ENCODE measurements at places on chromosomes 5 and 9.

GRCh38 chr9:20294046-20294750 lies 328.1 kb downstream of the MLLT3 start:
- DNase-seq: no peak

DNA sequence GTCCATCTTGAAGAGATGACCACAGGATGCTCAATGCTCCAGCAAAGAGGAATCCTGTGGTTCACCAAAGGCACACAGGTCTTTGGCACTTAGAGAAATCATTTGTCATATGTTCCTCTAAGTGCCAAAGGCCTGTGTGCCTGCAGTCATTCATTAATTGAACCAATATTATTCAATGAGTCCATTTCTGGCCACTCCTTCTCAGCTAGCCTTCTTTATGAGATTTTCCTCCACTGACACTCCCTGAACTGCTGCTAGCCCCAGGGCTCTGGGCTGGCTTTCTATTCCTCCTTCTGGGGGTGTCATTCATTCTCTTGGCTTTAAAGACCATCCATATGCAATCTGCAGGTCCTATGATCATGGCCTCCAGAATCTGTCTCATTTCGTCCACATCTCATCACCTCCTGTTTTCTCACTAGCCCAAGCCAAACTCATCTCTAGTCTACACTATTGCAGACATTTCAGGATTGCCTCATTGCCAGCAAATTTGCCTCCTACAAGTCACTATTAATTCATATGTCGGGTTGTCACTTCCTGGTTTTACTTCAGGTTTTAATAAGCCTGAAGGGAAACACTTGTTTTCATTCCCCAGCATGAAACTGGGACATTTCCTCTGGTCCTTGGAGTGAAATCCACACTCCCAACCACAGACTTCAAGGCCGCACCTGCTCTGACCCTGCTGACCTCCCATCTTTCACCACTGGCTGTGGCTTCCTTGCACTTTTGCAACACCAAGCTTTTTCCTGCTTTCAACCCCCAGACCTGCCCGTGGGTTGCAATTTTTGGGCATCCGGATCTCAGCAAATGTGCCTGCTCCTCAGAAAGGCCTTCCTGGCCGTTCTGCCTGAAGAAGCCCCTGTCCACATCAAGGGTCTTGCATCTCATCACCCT lies 35.1 kb downstream of the KCNIP1 start:
- no peak for DNase-seq

- DNase-seq: no peak
These were observed 389.0 kb upstream of the BRINP1 start for GRCh38 chr9:119758241-119758640.

DNA sequence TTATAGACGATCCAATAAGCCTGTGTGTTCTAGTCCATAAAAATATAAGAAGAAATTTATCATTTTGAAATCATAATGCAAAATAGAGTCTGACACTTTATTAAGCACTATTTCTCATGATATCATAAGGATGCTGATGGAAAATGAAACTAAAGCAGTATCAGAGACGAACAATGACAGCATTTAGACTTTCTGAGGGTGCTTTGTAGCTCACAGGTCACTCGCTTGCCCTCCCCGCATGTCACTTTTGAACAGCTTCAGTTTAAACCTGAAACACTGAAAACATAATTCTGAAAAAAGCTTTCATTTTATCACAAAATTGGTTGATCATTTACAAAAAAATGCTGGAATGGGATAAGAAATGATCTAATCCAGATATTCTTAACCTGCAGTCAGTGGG lies 247.1 kb downstream of the EBF1 start:
- DNase-seq: no peak

GRCh38 chr9:72898784-72899733 lies 53.8 kb downstream of the ALDH1A1 start:
- DNase-seq: no peak

DNA sequence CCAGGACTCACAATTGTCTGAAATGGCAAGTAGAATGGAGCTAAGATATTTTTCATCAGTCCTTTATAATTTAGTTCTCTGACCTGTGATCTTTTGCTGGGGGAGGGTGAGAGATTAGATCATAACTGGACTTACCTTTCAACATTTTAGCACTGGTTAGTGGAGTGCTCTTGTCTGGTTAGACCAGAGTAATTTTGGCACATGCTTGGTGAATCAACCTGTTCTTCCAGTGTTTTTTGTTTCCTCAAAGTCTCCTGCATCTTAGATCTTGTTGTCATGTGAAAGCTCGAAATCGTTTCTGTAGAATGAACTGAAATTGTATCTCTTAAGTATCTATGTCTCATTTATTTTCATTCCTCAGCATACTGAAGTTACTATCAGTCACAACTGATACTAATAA lies 122.4 kb downstream of the TLE4 start:
- no peak for DNase-seq

DNA sequence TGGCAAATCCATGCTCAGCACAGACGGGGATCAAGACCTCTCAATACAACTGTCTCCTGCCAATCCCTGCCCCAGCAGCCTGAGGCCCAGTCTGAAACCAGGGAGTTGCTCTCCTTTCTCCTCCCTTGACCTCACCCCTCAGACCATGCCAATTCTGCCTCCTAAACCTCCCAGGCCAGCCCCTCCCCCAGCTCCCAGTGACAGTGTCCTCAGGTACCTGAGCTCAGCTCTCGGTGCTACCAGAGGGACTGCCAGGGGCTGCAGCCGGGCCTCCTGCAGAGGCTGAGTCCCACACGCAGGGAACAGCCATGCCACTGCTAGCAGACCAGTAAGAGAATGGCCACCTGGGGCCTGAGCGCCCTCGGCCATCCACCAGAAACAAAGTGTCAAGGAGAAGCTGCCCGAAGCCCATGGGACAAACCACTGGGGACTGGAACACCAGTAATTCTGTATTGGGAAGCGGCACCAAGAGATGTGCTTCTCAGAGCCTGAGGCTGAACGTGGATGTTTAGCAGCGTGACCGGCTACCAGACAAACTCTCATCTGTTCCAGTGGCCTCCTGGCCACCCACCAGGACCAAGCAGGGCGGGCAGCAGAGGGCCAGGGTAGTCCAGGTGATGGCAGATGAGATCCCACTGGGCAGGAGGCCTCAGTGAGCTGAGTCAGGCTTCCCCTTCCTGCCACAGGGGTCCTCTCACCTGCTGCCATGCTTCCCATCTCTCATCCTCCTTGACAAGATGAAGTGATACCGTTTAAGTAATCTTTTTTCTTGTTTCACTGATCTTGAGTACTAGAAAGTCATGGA lies 557 bp upstream of the IL3 start:
- no peak for DNase-seq

DNA sequence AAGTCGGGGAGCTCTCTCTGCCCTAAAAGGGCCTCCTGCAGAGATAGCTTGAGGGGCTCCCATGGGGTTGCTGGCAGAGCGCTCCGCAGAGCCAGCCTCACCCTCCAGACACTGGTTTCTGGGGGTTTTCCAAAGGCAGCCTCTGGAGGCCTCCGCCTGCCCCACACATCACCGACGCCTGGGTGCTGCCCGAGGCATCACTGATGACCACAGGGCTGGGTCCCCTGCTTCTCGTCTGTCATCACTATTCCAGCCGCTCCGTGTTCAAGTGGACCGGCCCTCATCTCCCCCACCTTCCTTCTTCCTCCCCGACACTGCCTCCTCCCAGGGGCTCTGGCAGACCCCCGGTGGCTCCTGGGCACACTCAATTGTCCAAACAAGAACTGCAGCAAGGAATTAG lies 64.1 kb upstream of the IRX4 start:
- DNase-seq: no peak

GRCh38 chr5:156322666-156323065 lies 4.3 kb upstream of the SGCD start:
- DNase-seq: no peak

DNA sequence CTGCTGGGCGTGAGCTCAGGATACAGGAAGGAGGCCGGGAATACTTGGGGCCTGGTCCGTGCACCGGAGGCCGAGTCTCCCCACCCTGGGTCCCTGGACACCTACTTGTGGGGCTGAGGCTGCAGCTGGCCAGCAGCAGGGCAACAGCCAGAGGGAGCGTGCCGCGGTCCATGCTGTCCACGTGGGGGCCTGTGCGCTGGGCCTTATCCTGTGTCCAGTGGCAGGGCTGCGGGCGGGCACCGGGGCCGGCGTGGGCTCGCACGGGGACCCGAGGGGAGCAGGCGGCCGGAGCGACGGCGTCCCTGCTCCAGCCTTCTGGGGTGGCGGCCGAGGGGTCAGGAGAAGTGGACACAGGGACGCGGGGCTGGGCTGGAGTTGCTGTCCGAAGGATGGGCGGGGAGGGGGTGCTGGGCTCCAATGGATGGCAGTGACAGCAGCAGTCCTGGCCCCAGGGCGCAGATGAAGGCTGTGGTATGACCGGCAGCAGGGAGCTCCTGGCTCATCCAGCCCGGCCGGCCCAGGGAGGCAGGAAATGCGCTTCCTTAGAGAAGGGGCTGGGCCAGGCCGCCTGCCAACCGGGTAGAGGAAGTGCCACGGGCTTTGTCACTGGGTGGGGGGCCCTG lies at the start of gene ENG:
ENG (minus strand) TSS at position 475 of the 623 bp plus-strand sequence; CDS start at position 172, 303 bp downstream.
- DNase-seq: no peak

- no peak for DNase-seq
These were observed 51.2 kb upstream of the HMHB1 start for GRCh38 chr5:143760755-143761154.

- DNase-seq: no peak
These were observed 52.1 kb downstream of the EPB41L4A start for GRCh38 chr5:112366987-112367386.

DNA sequence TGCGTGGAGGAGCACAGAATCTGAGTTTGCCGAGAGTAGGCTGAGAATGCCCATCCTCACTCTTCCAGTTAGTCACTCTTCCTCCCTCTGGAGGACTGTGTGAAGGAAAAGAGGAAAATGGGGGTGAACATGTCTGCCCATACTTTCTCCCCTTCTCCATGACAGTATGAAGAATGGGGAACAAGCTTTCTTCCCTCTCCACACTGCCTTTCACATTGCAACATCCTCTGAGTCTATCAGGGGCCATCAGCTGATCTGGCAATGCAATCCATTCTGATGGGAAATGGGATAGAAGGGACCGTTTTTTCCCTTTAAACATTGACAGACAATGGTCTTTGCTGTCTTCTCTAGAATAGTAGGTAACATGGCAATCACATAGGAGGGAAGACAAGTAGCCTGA lies 56.8 kb downstream of the UGCG start:
- no peak for DNase-seq

DNA sequence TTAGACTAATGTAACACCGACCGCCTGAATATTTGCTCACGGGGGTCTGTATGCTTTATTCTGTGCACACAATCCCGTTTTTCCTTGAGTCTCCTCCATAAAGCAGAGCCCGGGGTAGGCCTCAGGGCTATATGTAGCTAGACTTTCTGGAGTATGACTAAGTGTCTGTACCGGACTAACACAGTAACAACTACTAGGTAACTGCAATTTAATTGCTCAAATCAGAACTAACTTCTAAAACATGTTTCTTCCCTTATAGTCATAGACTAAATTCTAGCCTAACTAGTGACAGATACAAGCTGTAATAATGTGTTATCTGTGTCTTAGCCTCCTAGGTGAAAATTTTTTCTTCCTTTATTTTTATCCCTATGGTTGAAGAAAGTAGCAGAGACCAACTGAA lies 2.1 kb downstream of the REEP5 start:
- no peak for DNase-seq

- no peak for DNase-seq
These were observed 16.6 kb downstream of the GFI1B start for GRCh38 chr9:132995121-132995420.

DNA sequence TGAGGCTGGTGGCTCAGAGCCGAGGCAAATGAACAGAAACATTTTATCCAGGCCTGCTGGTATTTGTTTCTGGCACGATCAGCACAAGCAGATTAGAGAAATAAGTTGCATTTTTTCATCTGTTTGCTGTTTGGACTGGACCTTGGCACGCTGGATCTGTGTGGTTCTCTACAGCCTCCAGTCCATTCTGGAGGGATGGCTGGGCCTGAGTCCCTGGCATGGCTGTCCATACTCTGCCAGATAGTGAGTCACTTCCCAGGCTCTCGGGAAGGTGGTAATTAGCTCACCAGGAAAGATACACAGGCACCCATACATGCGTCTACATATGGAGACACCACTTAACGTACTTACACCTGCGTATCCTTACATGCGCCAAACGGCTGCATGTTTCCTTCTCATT lies 78.6 kb downstream of the SPRY4 start:
- DNase-seq: no peak

DNA sequence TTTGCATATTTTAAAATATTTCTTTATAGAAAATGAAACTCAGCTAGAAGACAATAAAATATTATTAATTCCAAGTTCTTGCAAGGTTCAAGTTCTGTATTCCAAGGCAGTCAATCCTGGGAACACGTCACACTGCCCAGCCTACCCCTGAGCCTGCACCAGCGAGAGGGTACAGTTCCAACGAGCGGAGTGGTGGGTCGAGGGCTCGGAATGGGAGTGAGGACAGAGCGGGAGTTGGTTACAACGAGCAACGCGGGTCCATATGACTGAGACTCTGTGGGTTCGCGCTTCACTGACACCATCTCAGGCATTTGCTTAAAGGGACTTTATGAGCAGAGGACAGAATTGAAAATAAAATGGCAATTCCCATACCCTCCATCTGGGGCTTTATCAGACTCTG lies 40.0 kb upstream of the SPTLC1 start:
- no peak for DNase-seq

DNA sequence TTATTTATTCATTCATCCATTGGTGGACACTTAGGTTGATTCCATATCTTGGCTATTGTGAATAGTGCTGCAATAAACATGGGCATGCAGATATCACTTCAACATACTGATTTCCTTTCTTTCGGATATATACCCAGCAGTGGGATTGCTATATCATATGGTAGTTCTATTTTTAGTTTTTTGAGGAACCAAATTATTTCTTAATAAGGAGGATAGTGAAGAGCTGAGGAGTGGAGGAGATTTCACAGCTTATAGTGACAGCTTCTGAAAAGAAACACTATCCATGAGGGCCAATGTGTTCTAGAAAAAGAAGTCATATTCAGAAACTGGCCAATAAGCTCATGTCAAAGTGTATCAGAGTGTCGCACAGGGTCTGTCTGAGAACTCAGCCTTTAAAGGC lies 183.3 kb downstream of the SEC61B start:
- DNase-seq: no peak

- DNase-seq: no peak
These were observed 130.1 kb downstream of the APBA1 start for GRCh38 chr9:69542058-69542457.

DNA sequence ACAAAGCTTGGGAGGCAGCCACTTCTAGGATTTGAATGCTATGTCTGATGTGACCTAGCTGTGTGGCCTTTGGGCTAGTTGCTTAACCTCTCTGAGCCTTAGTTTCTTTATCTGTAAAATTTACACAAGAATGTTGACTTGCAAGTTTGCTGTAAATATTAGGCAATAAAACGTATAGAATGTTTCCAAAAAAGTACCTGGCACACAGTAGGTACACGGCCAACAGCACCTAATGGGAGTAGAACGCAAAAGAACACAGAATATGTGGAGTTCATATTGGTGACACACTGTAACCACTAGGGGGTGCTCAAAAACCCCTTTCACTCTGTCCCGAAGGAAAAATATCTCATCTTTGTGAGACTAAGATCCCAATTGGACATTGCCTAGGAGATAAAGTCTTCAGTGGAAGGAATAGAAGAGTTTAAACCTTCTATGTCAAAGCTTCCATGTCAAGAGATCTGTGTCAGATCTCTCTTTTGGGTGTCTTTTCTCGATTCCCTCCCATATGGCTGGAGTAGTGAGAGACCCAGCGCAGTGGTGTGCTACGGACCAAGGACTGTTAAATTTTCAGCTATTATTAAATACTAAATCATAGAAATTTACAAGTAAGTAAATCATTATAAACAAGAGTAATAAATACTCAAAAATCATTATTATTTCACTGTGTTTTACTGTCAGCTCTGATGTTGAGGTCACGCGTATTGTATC lies 145.4 kb upstream of the RAD23B start:
- no peak for DNase-seq

All from GM12864 (cell line).